ENCODE measurements at places on chromosomes 13 and 19.

DNA sequence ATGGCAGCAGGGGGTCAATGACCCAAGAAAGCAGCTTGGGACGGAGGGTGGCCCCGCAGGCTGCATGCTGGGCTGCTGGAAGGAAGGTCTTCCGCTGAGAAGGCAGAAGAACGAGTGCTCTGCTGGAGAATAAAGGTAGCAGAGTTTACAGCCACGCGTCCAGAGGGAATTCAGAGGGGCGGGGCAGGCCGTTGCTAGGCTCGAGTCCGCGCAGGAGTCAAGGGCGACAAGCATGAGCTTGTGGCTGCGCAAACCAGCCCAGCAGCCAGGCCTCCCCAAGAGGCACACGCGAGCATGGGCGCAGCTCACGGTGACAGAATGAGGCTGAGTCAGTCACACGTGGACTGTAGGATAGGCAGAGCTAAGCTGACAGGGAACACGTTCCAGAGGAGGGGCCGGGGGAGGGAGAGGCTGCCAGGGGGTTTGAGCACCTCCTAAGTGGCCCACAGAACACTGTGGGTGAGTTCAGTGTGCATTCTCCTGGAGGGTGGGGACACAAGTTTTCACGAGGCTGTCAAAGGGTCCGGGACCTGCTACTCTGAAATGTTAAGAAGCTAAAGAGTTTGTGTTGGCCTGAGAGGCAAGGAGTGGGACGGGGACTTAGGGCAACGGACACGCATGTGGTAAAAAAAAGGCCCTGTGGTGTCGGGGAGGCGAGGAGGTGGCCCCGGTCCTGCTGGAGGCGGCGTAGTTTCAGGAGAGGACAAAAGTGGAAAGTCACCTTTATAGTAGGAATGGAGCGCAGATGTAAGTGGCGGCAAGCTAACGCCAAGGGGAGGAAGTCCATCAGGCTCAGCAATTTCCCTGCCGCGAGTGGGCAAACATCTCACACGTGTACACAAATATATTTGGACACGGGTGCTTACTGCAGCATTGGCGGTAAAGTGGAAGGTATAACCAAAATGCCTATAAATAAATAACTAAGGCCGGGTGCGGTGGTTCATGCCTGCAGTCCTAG, 17.7 kb downstream of the RFX2 start:
- peak; percentile 97 for DNase-seq

- DNase-seq: no peak
Observed at GRCh38 chr19:13020002-13020414, 24.7 kb downstream of the NFIX start.

DNA sequence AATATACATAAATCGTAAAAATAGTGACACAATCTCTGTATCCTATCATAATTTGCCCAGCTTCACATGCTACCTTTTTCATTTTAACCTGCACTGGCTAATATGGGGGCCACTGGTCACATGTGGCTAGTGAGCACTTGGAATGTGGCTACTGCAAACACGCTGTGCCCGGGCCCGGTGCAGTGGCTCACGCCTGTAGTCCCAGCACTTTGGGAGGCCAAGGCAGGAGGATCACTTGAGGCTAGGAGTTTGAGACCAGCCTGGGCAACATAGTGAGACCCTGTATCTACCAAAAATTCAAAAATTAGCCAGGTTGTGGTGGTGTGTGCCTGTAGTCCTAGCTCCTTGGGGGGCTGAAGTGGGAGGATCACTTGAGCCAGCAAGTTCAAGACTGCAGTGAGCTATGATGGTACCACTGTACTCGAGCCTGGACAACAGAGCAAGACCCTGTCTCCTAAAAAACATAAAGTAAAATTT, 1.5 kb upstream of the N4BP2L1 start:
- no peak for DNase-seq

GRCh38 chr19:47446534-47447469, 24.9 kb downstream of the SLC8A2 start:
- no peak for DNase-seq

- DNase-seq: no peak
Observed at GRCh38 chr13:95411428-95412040, 110.3 kb upstream of the ABCC4 start.

- DNase-seq: peak; percentile 9
Observed at GRCh38 chr13:80342471-80343371, 1.8 kb upstream of the SPRY2 start.

DNA sequence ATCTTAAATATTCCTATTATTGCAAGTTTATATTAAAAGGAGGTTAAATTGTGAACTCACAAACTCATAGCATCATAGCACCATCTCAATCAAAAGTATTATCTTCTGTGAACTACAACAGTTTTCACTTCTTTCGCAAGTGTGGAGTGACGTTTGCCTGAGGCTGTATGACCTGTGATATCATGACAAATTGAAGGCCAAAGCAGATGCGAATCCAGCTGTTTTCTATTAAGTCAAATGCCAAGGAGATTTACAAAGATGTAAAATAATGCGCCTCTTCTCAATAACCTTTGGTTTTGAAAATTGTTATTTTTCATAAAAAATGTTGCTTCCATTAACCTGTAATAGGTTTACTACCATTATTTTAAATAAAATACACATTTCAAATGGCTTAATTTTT, 7.6 kb upstream of the PEG3 start:
- DNase-seq: no peak

DNA sequence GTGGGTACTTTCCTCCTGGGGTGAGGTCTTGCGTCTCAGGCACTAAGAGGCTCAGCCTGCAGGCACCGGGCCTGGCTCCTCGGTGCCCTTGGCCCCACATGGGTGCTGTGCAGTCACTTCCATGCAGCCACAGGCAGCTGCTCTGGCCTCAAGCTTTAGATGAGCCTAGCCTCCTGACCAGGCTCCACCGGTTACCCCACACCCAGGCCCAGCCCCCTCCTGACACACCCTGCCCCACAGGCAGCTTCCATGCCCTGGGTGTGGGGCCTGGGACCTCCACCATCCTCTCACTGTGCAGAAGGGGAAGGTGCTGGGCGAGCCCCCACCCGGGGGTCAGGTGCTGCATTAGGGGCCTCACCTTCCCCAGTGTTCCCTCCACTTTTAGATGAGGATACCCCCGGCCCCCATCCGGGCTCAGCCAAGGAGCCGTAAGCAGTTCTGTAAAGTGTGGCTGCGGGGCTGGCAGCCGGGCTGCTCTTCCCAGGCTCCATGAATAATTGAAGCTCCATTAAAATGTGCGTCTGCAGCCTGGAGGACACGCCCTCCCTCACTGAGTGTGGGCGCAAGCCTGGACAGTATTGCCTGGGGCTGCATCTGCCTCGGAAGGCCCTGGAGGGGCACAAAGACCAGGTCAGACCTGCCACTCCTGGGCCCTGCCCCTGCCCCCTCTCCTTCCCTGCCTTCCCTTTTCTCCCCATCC, 72.5 kb upstream of the KCTD15 start:
- DNase-seq: no peak

DNA sequence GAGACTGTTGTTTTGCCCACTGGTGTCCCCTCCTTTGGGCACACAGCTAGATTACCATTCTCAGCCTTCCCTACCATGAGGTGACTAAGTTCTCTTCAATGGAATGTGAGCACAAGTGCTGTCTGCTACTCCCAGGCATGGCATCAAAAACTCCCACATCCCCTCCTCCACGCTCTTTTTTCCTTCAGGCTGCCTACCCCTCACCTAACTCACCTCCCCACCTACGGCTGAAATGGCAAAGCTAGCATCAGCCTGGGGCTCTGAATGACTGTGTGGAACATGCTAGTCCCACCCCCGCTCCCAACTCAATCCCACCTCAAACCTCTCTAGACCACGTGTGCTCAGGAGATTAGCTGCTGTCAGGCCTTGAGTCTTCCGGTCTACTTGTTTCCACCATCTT, 512.2 kb downstream of the DIAPH3 start:
- DNase-seq: no peak

GRCh38 chr19:32022044-32022640, 323.3 kb upstream of the ZNF507 start:
- no peak for DNase-seq

GRCh38 chr13:83692800-83693199, 189.5 kb downstream of the SLITRK1 start:
- no peak for DNase-seq

GRCh38 chr19:7560255-7560654, 24.7 kb downstream of the PNPLA6 start:
- DNase-seq: no peak

- no peak for DNase-seq
Observed at GRCh38 chr13:33561627-33562026, 256.3 kb upstream of the RFC3 start.

- DNase-seq: no peak
Observed at GRCh38 chr19:19571071-19571786, 33.2 kb downstream of the CILP2 start.

DNA sequence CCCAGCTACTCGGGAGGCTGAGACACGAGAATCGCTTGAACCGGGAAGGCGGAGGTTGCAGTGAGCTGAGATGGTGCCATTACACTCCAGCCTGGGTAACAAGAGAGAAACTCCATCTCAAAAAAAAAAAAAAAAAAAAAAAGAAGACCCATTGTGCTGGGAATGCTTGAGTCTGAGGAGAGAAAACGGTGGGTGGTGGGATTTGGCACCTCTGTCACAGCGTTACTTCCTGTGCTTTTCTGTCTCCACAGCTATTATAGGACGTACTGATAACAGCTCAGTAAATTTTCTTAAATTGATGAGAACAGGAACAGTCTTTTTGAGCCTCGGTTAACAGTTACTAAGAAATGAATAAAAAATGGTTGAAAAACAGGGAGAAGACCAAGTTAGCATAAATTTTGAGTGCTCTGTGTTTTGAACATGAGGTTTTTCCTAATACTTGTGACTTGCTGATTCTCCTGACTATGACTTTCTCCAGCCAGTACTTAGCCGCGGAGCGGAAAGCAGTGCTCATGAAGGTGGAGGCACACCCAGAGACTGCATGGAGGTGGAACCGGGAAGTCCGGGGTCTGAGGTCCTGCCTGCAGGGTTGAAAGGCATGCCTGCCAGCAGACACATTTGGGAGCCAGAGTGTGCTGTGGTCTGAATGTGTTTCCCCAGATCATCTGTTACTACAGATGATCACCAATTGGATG, 55.3 kb upstream of the TEX29 start:
- DNase-seq: no peak

DNA sequence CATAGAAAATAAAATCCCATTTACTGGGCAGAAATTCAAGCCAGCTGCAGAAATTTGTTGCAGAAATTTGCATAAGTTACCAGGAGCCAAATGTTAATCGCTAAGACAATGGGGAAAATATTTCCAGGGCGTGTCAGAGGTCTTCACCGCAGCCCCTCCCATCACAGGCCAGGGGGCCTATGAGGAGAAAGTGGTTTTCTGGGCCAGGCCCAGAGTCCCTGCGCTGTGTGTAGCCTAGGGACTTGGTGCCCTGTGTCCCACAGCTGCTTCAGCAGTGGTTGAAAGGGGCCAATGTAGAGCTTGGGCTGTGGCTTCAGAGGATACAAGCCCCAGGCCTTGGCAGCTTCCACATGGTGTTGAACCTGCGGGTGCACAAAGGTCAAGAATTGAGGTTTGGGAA, 278.9 kb upstream of the PCDH9 start:
- no peak for DNase-seq

DNA sequence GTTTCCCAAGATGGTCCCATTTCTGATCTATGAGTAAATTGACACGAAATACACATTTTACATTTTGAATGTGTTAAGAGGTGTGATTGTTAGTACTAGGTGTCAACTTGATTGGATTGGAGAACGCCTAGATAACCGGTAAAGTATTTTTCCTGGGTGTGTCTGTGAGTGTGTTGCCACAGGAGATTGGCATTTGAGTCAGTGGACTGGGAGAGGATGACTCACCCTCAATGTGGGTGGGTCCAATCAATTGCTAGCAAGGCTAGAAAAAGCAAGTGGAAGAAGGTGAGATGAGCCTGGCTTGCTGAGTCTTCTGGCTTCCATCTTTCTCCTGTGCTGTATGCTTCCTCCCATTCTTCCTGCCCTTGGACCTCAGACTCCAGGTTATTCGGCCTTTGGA, 960.7 kb upstream of the PCDH9 start:
- peak; percentile 44 for DNase-seq

DNA sequence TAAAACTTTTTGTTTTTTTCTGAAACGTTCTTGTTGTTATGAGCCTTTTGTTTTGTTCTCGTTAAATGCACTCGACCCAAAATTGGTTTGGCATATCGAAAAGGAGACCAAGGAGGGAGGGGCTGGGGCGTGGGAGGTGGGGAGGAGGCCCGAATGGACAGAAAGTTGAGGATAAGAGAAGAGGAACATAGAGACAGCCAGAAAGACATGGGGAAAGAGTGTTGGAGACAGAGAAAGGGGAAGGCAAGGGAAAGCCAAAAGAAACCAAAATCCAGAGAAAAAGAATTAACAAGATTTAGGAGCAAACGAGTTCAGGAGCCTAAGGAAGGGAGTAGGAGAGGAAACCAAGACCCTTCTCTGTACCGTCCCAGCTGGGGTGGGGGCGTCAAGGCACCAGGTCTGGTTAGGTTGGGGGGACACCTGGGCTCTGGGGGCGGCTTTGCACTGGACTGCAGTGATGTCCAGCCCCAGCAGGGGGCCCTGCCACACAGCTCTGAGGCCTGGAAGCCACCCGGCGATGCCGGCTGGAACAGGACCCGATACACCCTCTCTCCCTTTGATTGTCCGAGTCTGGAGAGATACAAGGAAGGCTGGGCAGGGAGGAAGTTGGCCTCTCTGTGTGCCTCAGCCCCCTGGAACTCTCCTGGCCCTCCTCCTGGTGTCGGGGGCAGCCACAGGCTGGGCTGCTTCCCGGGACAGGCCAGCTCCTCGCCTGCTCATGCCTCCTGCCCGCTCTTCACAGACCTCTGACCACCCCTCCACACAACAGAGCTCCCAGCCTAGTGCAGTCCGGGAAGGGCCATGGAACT, 11.6 kb upstream of the ASF1B start:
- DNase-seq: no peak

GRCh38 chr13:46893798-46894560, 2.9 kb downstream of the HTR2A start:
- no peak for DNase-seq

GRCh38 chr13:31528176-31528575, 211.2 kb upstream of the RXFP2 start:
- no peak for DNase-seq

DNA sequence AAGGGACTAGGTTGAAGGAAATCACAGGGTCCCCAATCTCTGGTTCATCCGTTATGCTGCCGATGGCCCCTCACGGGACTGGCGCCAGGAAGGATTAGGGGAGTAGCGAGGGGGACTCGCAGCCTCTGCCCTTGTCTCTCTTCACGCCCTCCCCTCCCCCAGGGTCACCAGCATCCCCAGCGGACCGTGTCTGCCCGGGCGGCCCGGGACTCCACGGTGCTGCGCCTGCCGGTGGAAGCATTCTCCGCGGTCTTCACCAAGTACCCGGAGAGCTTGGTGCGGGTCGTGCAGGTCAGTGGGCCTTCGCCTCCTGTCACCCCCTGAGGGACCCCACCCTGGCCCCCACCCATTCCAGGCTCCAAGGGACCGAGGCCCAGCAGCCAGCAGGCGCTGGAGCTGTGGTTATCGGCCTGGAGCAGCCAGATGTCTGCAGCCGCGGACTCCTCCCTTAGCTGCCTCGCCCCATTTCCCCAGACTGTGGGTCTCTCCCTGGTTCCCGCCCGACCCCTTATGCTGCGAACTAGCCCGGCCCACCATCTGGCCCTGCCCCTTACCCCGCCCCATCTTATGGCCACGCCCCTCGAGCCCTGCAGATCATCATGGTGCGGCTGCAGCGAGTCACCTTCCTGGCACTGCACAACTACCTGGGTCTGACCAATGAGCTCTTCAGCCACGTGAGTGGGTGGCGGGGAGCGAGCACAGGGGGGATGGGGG, 5.4 kb downstream of the PNPLA6 start:
- DNase-seq: no peak

- no peak for DNase-seq
Observed at GRCh38 chr19:17324357-17325114, 10.1 kb downstream of the ANO8 start.

- peak; percentile 33 for DNase-seq
Observed at GRCh38 chr19:5048091-5048726, 79.3 kb downstream of the KDM4B start.

GRCh38 chr13:112066624-112067004, 335 bp upstream of the SOX1 start:
- DNase-seq: no peak
